Activated CD8-positive, alpha-beta memory T cell treated with anti-CD3 and anti-CD28 coated beads, Interleukin-2, amount 10 ng/mL, durations not matched to agents 7 days and 5 days (primary cell): ENCODE measurements at places on chromosomes 1 and 21. TPM values are rescaled to one million over a fixed set of nuclear protein-coding genes. Genes with fewer than 3 reads are reported as not detected.

ZNF683 gene
- total RNA-seq: 7.0 TPM

AIRE gene
- total RNA-seq: 0.06 TPM

CFAP298 gene
- 40.1 TPM for total RNA-seq

TNFRSF1B gene
- 294 TPM for total RNA-seq

TEX38 gene
- total RNA-seq: not detected

HSD11B1 gene
- 0.91 TPM for total RNA-seq

MTARC1 gene
- total RNA-seq: not detected

PRELP gene
- not detected for total RNA-seq

ANKRD34A gene
- total RNA-seq: 3.8 TPM

ACTL8 gene
- total RNA-seq: not detected

TRABD2B gene
- total RNA-seq: not detected

PIK3R3 gene
- 6.7 TPM for total RNA-seq

FAM72A gene
- total RNA-seq: 37.4 TPM

TFAP2E gene
- total RNA-seq: 0.68 TPM

S100A10 gene
- 424 TPM for total RNA-seq

F13B gene
- total RNA-seq: not detected

ATP8B2 gene
- 67.3 TPM for total RNA-seq

CAMK2N1 gene
- 0.47 TPM for total RNA-seq

PSMG1 gene
- total RNA-seq: 88.1 TPM

TPTE gene
- total RNA-seq: not detected

ERICH3 gene
- 0.23 TPM for total RNA-seq

ELAVL4 gene
- not detected for total RNA-seq

CENPL gene
- 35.4 TPM for total RNA-seq

EDARADD gene
- 3.7 TPM for total RNA-seq

IRF6 gene
- total RNA-seq: 1.7 TPM

C1QTNF12 gene
- total RNA-seq: 2.0 TPM

OR2T2 gene
- not detected for total RNA-seq

THEM5 gene
- total RNA-seq: not detected

HRNR gene
- total RNA-seq: not detected

RNF223 gene
- not detected for total RNA-seq

THEMIS2 gene
- 23.4 TPM for total RNA-seq

CHRNB2 gene
- total RNA-seq: not detected

SELE gene
- total RNA-seq: not detected

WNT3A gene
- not detected for total RNA-seq

QSOX1 gene
- 25.4 TPM for total RNA-seq

SMIM12 gene
- 52.7 TPM for total RNA-seq

CA14 gene
- not detected for total RNA-seq

ENSA gene
- total RNA-seq: 202 TPM

SH2D2A gene
- 205 TPM for total RNA-seq

RIMKLA gene
- 1.5 TPM for total RNA-seq

GBP6 gene
- 0.82 TPM for total RNA-seq

LCE3E gene
- not detected for total RNA-seq

GRIK3 gene
- total RNA-seq: not detected

ZBTB8B gene
- total RNA-seq: not detected

RGS8 gene
- not detected for total RNA-seq

SHE gene
- not detected for total RNA-seq

RGS13 gene
- total RNA-seq: 0.12 TPM

SORT1 gene
- 8.5 TPM for total RNA-seq

RHOU gene
- 4.5 TPM for total RNA-seq

PCAT6 gene
- total RNA-seq: 0.58 TPM

RORC gene
- 1.3 TPM for total RNA-seq

CATSPERE gene
- 0.44 TPM for total RNA-seq

NHLH2 gene
- total RNA-seq: not detected

NFASC gene
- 0.14 TPM for total RNA-seq
